ENCODE measurements at places on chromosomes 6 and 20. TPM values are rescaled to one million over a fixed set of nuclear protein-coding genes. Genes with fewer than 3 reads are reported as not detected.

DNA sequence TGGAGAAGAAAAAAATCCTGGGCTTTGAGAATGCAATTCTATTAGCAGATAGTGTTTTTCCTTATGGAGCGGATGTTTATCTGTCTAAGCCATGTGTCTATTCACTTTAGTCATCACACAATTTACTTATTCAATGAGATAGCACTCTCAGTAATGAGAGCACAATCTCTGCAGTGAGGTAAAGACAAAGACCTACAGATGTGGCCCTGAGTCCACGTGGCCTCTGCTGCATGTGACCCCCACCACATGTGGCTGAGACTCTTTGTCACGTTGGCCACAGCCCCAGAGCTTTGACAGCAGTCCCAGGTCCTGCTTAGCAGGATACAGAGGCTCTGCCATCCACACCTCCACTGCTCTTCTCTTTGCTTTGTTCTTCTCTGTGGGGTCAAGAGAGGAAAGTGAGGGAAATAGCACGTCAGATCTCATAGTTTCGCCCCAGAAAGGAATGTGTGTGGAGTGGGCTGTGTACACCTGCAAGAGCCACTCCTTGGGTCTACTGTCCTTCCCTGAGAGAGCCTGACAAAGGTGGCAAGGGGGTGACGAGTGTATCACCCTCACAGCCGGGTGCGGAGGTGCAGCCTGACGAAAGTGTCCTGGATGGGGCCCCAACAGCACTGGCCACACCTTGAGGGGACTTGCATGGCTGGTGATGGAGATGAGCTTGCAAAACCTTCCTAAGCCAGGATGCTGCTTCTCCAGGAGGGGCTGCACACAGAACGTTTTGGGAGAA, 40.7 kb downstream of the ZNF831 start:
- H3K27me3 ChIP-seq, result peaks cover 13% of the 10 kb centered on the region
- H3K27ac ChIP-seq, result no peak overlapping the region
- H3K36me3 ChIP-seq, result no peaks in the 10 kb centered on the region

DNA sequence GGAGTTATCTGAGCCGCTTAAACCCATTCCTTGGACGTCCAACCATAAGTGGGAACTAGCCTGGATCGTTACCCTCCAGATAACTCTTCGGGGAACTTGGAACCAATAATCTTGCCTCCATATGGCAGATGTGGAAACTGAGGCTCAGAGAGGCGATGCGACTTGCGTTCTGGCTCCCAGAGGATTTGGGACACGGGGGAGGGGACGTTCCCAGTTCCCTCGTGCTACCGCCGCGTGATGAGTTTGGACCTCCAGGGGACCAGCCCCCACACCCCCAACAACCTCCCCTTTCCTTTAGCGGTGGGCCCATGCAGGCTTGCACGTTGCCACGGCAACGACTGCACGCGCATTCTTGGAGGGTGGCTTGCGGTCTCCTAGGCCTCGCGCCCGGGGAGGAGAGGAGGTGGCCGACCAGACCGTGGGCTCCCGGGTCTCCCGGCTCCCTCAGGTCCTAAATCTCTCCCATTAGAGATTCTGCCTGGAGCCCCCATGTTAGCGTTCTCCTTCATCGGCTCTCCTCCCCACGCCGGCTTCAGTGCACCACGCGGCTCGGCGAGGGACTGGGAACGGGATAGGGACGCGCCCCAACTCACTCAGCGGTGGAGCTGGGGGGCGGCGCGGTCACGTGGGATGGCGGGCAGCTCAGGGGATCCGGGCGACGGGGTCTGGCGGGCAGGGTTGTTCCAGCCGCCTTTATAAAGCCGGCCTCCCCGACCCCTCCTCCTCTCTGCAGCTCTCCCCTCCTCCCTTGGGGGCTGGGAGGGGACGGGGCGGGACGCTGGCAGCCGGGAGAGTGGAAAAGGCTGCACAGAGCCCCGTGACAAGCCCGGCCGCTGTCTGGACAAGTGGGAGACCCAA, at the start of gene PLTP:
PLTP (minus strand) TSS at position 670 of the 858 bp plus-strand sequence. CDS start 703 bp downstream, outside the sequence.
- H3K27ac ChIP-seq, result peak within 1 kb of the TSS; percentile 80
- peak; percentile 32 for DNase-seq
- peaks cover 10% of the 10 kb centered on the region for H3K27me3 ChIP-seq
- H3K4me1 ChIP-seq, result peaks cover 20% of the 10 kb centered on the region
- H3K36me3 ChIP-seq, result peaks cover 5% of the 10 kb centered on the region

GRCh38 chr6:105207524-105208269, 27.9 kb upstream of the POPDC3 start:
- H3K4me3 ChIP-seq, result no peak overlapping the region
- no peaks in the 10 kb centered on the region for H3K27me3 ChIP-seq
- peaks cover 60% of the 10 kb centered on the region for H3K4me1 ChIP-seq
- no peaks in the 10 kb centered on the region for H3K36me3 ChIP-seq

DNA sequence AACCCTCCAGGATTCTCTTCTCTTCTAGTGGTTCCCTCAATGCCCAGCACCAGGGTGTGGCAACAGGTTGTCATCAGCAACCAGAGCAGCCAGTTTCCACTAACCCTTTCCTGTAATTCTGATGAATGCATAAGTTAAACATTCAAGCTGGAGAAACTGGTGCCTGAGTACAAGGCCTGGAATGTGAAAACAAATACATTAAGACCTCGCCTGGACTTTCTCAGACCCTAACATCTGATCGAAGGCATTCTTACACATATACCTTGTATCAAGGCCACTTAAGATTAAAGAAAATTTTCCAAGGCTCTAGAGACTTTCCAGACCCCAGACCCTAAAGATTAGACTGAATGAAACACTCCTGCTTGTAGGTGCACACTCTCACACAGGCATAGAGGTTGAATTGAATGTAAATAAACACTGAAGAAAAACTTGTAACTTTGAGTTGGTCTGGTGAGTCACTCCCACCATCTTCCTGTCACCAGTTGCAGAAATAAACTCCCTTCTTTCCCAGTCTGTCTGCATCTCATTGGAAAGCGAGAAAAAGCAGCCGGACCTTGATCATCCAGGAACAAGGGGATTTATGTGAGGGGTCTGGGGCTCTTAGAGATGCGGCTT, 9.0 kb downstream of the LRP11 start:
- peak overlapping the region; percentile 97 for H3K27ac ChIP-seq
- peak; percentile 91 for DNase-seq
- peaks cover 83% of the 10 kb centered on the region for H3K4me1 ChIP-seq
- H3K4me3 ChIP-seq, result peak overlapping the region; percentile 83
- H3K27me3 ChIP-seq, result no peaks in the 10 kb centered on the region

- DNase-seq, result peak; percentile 23
- peaks cover 27% of the 10 kb centered on the region for H3K36me3 ChIP-seq
- H3K27ac ChIP-seq, result peak overlapping the region; percentile 95
- peaks cover 64% of the 10 kb centered on the region for H3K4me1 ChIP-seq
- peaks cover 6% of the 10 kb centered on the region for H3K27me3 ChIP-seq
- H3K4me3 ChIP-seq, result peak overlapping the region; percentile 97
Observed at GRCh38 chr20:46688151-46689081, 828 bp downstream of the TP53RK start.

- H3K36me3 ChIP-seq, result peaks cover 8% of the 10 kb centered on the region
- DNase-seq, result no peak
- H3K27me3 ChIP-seq, result no peaks in the 10 kb centered on the region
- no peak overlapping the region for H3K4me3 ChIP-seq
Observed at GRCh38 chr6:169972101-169972651, 220.8 kb downstream of the ERMARD start.

DNA sequence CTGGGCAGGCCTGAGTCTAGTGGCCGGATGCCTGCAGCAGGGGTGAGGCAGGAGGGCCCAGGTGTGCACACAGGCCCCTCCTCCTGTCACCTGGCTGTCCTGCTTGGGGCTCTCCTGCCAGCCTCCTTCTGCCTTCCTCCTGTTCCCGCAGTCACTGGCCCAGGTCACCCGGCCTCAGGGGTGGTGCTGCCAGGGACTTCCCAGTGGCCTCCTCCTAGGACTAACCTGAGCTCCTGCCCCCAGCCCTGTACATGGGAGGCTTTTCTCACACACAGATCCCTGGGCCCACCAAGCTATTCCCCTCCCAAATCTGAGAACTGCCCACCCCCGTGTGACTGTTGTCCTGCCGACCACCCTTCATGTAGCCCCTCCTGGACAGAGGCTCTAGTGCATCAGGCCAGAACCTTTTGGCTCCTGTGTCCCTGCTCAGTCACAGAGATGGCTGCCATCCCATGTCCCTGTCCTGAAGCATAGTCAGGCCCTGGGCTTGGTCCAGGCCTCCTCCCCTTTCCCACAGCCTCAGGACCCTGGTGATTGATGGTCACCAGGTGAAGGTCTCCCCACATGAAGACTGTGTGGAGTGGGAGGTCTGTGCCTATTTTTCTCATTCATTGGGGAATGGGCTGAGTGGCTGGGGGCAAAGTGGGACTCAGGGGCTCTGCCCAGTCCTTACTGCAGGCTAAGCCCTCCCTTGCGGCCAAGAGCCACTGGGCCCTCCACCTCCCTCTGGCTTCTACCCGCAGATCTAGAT, 1.1 kb upstream of the ULBP1 start:
- H3K27ac ChIP-seq, result peak overlapping the region; percentile 96
- peaks cover 8% of the 10 kb centered on the region for H3K36me3 ChIP-seq
- H3K4me1 ChIP-seq, result peaks cover 39% of the 10 kb centered on the region
- H3K27me3 ChIP-seq, result peaks cover 19% of the 10 kb centered on the region
- H3K4me3 ChIP-seq, result peak overlapping the region; percentile 95
- DNase-seq, result no peak

DNA sequence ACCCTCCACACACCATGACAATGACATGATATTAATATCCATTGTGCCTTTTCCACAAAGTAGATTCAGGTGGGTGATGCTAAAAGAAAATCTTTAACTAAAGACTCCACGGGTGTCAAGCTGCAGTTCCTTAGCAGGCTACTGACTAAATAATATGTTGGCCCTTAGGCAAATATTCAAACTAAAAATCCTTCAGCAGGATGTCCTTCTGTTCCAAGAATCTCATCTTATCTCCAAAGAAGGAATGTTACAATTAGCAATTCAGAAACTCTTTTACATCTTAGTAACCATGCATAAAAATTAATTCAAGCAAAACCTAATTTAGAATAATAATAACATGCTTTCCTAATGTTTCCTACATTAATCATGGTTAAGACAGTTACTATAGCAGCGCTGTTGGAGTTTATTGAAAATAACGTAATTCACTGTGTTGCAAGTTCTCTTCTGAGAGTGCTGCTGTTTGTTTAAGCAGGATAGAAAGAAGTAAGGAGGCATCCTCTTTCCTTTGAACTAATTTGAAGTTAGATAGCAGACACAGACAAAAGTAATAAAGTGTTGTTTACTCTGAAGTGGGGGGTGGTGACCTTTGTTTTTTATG, 414.8 kb upstream of the CDH4 start:
- no peaks in the 10 kb centered on the region for H3K27me3 ChIP-seq
- 0 out of 2 replicates have a peak, but pooled peaks cover 5% of the 10 kb centered on the region for H3K36me3 ChIP-seq
- no peak overlapping the region for H3K27ac ChIP-seq
- DNase-seq, result no peak
- no peaks in the 10 kb centered on the region for H3K4me1 ChIP-seq

DNA sequence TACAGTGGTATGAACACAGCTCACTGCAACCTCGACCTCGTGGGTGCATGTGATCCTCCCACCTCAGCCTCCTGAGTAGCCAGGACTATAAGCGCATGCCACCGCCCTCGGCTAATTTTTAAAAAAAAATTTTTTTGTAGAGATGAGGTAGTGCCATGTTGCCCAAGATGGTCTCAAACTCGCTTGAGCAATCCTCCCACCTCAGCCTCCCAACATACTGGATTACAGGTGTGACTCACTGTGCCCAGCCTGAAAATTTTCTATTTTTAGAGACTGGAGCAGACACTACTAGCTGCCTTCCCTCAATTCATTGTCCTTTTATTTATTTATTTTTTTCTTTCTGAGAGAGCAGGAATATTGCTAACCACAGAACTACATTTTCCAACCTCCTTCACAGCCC, 20.3 kb upstream of the GTF3C6 start:
- H3K27me3 ChIP-seq, result no peaks in the 10 kb centered on the region
- H3K36me3 ChIP-seq, result no peaks in the 10 kb centered on the region
- no peak overlapping the region for H3K27ac ChIP-seq
- H3K4me1 ChIP-seq, result no peaks in the 10 kb centered on the region
- DNase-seq, result no peak
- no peak overlapping the region for H3K4me3 ChIP-seq

The FAM162B gene
- 6.7 TPM for total RNA-seq

The DSTN gene
- 615 TPM for total RNA-seq

The MMP24 gene
- 0.91 TPM for total RNA-seq

GRCh38 chr6:156808287-156808686, 31.1 kb downstream of the ARID1B start:
- DNase-seq, result no peak
- peaks cover 34% of the 10 kb centered on the region for H3K4me1 ChIP-seq
- peak overlapping the region; percentile 46 for H3K27ac ChIP-seq
- peak overlapping the region; percentile 22 for H3K4me3 ChIP-seq
- no peaks in the 10 kb centered on the region for H3K27me3 ChIP-seq

- H3K27me3 ChIP-seq, result no peaks in the 10 kb centered on the region
- H3K27ac ChIP-seq, result no peak overlapping the region
- peaks cover 28% of the 10 kb centered on the region for H3K4me1 ChIP-seq
- no peaks in the 10 kb centered on the region for H3K36me3 ChIP-seq
Observed at GRCh38 chr6:3277851-3278416, 19.2 kb downstream of the PSMG4 start.

The PRPH2 gene
- total RNA-seq, result 1.8 TPM

GRCh38 chr20:58892141-58892931, 39.8 kb downstream of the GNAS start:
- H3K4me1 ChIP-seq, result peaks cover 42% of the 10 kb centered on the region
- H3K27me3 ChIP-seq, result peaks cover 4% of the 10 kb centered on the region
- peak overlapping the region; percentile 95 for H3K27ac ChIP-seq
- H3K36me3 ChIP-seq, result peaks cover 21% of the 10 kb centered on the region
- peak; percentile 43 for DNase-seq
- peak overlapping the region; percentile 95 for H3K4me3 ChIP-seq

GRCh38 chr6:114075300-114075699, 104.4 kb upstream of the HDAC2 start:
- no peaks in the 10 kb centered on the region for H3K36me3 ChIP-seq
- H3K4me3 ChIP-seq, result no peak overlapping the region
- DNase-seq, result no peak
- no peaks in the 10 kb centered on the region for H3K4me1 ChIP-seq

DNA sequence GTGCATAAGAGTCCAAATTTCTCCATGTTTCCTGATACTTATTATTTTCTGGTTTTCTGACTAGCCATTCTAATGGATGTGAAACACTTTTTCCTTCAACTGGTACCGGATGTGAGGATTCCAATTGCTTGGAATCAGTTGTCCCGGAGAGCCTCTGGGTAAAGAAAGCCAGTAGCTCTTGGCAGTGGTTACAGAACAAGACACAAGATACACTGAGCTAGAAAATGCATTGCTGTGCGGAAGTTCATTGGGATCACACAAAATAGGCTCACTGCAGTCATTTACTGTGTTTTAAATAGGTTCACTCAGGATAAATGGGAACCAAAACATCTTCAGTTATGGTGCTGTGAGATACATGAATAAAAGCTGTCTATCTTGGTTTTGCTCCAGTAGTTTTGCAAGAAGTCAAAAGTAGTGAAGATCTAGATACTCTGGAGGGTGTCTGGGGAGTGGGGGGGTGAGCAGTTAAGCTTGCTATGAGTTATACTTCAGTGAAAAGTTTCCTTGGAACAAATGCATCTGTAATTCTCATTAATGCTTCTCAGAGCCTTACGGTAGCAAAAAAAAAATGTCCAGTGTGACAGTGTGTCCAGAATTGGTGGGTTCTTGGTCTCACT, 54.4 kb upstream of the RNF182 start:
- H3K27me3 ChIP-seq, result peaks cover 16% of the 10 kb centered on the region
- no peak for DNase-seq
- no peaks in the 10 kb centered on the region for H3K36me3 ChIP-seq
